NCI-H1417 treated with DMSO at 0.1 percent for 48 hours (cell line): ENCODE measurements at places on chromosomes 3 and 15.
A peak's percentile ranks its signal among the peaks of the same experiment; 100 is the strongest.

GRCh38 chr3:72892081-72892775, 4.4 kb downstream of the GXYLT2 start:
- DNase-seq: no peak

- no peak for DNase-seq
Observed at GRCh38 chr3:139095803-139096466, 51.2 kb upstream of the PRR23C start.

DNA sequence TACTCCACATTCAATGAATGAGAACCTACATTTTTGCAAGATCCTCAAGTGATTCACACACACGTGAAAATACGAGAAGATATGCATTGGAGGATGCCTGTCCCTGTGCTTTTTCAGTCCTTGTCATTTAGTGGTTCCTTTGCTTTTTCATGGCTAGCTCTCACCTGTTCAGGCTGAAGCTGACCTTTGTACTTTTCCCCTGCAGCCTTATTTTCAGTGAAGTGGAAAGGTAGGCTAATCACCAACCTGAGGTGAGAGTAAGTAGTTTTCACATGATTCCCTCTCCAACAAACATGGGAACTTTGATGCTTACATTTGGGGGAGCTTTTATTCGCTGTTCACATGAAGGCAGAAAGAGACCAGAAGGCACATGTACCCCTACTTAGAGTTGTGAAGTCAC, 8.3 kb downstream of the ITPR1 start:
- DNase-seq: no peak

GRCh38 chr3:86245360-86245759, 745.6 kb downstream of the VGLL3 start:
- peak; percentile 31 for DNase-seq

DNA sequence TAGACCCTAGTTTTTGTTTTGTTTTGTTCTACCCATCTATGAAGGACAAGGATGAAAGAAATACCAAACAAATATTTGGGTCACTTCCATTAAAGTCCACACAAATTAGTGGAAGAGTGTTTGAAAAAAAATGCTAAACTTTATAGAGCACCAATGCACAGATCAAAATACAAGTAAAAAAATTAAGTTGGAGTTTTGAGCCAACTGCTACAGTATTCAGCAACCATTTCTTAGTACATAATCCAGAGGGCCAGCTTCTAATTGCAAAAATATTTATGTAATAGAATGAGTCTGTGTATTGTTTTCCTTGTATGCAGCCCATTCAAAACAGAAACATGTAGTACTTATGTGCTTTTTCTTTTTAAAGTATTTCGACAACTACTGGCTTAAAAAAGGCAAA, 121.1 kb downstream of the CBLB start:
- DNase-seq: no peak

GRCh38 chr15:52171386-52171785, 19.8 kb downstream of the GNB5 start:
- no peak for DNase-seq

GRCh38 chr3:78338405-78338804, 1298.5 kb downstream of the ROBO2 start:
- DNase-seq: no peak

GRCh38 chr3:27633224-27633545, 88.9 kb downstream of the EOMES start:
- no peak for DNase-seq

GRCh38 chr3:152302521-152303021, 33.8 kb downstream of the MBNL1 start:
- no peak for DNase-seq

DNA sequence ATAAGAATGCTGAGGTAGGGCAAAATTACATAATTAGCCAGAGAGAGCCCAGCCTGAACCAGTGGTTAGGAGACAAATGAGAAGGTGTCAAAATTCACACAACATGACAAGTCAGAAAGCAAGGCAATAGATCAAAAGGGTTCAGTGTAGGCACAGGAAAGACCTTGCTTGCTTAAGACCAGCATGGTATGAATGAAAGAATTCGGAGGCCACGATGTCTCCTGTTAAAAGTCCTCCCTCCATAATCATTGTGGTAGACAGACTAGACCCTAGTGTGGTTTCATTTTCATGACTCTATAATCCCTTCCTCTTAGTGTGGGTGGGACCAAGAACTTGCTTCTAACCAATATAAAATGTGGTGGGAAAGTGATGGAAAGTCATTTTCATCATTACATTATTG, 98.7 kb upstream of the ANKRD28 start:
- no peak for DNase-seq

- DNase-seq: no peak
Observed at GRCh38 chr3:20246662-20247061, 60.7 kb upstream of the SGO1 start.

DNA sequence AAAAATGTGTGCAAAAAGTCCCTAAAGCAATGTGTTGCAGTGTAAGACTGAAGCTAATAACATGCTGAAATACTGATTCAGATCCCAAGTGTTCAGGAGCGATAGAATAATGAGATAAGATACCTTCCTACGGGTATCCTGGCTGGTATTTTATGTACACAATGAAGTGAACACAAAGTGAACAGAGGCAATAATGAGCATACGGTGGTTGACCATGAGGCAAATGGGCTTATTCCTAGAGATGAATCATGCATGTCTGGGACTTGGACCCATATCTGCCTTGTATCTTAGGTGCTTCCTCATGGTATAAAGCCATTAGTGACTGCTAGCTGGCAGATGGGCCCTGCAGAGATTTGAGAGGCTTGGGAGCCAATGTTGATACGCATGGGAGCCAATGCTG, 21.5 kb downstream of the PTPRG start:
- DNase-seq: no peak

GRCh38 chr15:75145027-75145841, 56.4 kb upstream of the C15orf39 start:
- no peak for DNase-seq

DNA sequence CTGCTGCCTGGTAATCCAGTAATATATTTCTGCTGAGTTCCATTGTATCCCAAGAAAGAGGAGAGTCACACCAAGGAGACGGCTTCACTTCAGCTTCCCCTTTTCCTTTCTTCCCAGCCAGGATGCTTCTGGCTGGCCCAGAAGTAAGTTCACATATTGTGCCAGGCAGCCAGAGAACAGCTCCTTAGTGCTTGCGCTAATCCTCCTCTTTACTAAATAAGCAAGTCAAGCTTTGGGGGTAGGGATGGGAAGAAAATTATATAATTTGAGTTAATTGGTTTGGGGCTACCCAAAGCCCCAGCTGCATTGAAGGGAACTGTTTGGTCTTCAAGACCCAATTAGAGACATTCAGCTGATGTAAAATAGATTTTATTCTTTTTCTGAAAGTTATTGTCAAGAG, 218.8 kb upstream of the HES1 start:
- no peak for DNase-seq

DNA sequence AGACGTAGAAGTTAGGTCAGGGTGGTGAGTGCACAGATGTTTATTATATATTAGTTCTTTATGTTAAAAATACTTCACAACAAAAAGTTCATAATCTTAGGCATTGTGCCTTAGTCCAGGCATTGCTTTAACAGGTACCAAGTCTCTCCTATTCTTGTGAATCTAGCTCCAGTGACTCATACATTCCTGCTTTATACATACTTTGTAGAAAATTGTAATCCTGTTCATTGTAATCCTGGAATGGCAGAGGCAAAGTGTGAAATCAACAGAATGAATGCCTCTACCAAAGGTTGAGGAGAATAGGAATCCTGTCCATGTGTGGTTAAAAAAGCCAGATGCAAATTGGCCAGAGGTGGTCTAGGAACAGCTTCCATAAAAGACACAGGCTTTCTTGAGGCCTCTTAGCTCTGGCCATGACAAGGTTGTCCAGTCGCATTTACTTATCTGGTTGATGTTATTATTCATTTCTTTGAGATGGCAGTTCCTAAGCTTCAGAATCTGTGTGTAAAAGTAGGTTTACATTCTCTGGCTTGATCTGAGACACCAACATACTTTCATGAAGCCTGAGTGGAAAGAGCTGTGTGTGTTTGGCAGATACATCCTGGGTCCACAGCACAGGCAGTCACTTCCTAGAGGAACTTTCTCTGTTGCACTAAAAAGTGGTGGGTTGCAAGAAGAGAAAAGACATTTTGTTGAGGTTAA, 109.0 kb downstream of the CDIN1 start:
- no peak for DNase-seq

GRCh38 chr3:9876991-9877390, 3.1 kb downstream of the CIDEC start:
- no peak for DNase-seq

DNA sequence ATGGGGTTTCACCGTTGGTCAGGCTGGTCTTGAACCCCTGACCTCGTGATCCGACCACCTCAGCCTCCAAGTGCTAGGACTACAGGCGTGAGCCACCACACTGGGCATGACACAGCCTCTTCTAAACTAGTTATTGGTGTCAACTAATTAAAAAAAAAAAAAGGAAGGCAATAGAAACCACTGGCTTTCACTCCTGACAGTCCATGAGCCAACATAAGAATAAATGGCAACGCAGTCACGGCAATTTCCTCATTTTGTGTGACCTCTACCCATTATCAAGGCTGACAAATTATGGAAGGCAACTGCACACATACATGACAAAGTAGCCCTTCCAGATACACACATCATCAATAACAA, 5.9 kb downstream of the ARHGEF3 start:
- DNase-seq: no peak

DNA sequence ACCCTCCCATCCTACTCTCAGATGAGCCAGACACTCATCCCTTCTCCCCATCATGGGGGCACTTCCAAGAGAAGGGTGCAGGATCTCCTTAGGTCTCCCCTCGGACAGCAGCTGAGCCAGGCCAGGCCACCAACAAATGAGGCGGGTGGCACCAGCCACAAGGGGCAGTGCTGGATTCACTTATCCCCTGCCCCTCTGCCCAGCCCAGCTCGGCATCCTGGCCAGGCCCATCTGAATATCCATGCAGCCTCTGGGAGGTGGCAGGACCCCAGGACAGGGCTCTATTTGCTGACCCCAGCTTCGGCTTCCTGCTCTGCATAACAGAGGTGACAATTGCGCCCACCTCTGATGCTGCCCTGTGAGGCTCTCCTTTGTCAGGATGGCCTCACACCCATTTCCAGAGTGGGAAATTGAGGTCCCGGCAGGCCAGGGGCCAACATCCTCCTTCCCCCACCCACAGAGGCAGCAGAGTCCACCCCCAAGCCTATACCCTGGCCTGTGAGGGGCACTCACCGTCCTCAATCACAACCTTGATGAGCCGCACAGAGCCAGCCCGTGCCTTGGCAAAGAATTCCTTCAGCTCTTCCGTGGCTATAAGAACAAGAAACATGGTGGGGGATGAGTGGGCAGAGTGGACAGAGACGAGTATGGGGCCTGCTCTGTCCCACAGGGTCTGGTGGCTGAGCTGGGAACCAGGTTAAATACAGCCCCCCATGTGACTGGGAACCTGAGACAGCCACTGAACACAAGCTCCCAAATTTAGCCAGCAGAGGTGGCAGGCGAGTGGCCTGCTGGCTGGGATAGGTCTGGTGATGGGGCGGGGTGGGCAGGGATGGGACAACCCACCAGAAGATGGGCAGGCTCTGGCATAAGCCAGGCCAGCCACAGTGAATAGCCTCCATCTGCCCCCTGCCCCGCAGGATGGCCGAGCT, 4.2 kb downstream of the TWF2 start:
- DNase-seq: no peak

- no peak for DNase-seq
Observed at GRCh38 chr3:65112751-65113300, 425.0 kb upstream of the ADAMTS9 start.

DNA sequence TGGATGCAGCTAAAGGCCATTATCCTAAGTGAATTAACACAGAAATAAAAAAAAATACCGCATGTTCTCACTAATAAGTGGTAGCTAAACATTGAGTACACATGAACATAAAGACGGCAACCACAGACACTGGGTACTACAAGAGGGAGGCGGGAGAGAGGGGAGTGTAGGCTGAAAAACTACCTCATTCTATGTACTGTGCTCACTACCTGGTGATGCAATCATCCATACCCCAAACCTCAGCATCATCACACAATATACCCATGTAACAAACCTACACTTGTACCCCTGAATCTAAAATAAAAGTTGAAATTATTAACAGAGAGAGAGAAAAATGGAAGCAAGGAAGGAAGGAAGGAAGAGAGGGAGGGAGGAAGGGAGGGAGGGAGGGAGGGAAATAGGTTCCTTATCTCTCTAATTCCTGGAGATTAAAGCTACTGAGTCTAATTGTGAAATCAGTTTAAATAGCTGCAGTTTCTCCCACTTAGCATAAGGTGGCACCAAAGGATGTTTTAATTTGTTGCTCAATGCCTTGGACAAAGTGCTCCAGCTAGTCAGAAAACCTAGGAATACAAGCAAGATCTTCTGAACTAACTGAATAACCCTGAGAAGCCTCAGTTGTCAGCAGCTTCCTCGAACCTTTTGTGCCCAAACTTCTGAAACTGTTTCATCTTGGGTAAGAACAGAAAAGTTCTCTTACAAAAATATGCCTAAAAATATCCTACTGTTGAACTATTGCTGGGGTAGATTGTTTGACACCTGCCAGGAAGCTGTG, 79.4 kb upstream of the ATP11B start:
- peak; percentile 39 for DNase-seq

GRCh38 chr3:109804697-109805096, 467.4 kb upstream of the DPPA4 start:
- no peak for DNase-seq

- DNase-seq: no peak
Observed at GRCh38 chr15:81547521-81548132, 173.6 kb upstream of the TMC3 start.

- no peak for DNase-seq
Observed at GRCh38 chr15:41150279-41150678, 34.2 kb upstream of the INO80 start.
